Temporal lobe (tissue), 4 donors: ENCODE measurements at places on chromosomes 2 and 18. TPM values are rescaled to one million over a fixed set of nuclear protein-coding genes. Genes with fewer than 3 reads are reported as not detected.

Gene SKA1
- total RNA-seq, result 2.0 TPM

Gene FOXI3
- 0.25 TPM for total RNA-seq

Gene NEU2
- not detected for total RNA-seq

Gene PCARE
- total RNA-seq, result under 0.01 TPM

Gene ACTG2
- total RNA-seq, result 0.98 TPM

Gene HMSD
- 0.25 TPM for total RNA-seq

Gene UGT1A7
- not detected for total RNA-seq

Gene RGPD4
- 0.25 TPM for total RNA-seq

Gene RBM45
- total RNA-seq, result 13.5 TPM

Gene AP1S3
- 3.2 TPM for total RNA-seq

Gene TRABD2A
- total RNA-seq, result under 0.01 TPM

Gene SPC25
- 5.4 TPM for total RNA-seq

Gene EIF4E2
- total RNA-seq, result 30.5 TPM

Gene C18orf54
- 11.8 TPM for total RNA-seq

Gene CHST10
- total RNA-seq, result 75.5 TPM

Gene HOXD13
- not detected for total RNA-seq

Gene TYMS
- 5.2 TPM for total RNA-seq

Gene MFF
- total RNA-seq, result 81.9 TPM

Gene DPP10
- 50.9 TPM for total RNA-seq

Gene CCDC74B
- 4.7 TPM for total RNA-seq

Gene MC2R
- total RNA-seq, result not detected

Gene EVA1A
- total RNA-seq, result 0.98 TPM

Gene PLEKHB2
- total RNA-seq, result 122 TPM

Gene CMPK2
- 7.9 TPM for total RNA-seq

Gene CYP27A1
- total RNA-seq, result 4.4 TPM

Gene SAG
- not detected for total RNA-seq

Gene IKZF2
- total RNA-seq, result 8.1 TPM

Gene TLX2
- not detected for total RNA-seq

Gene LTBP1
- 30.7 TPM for total RNA-seq

Gene PRKAG3
- total RNA-seq, result not detected

Gene AKAIN1
- 2.5 TPM for total RNA-seq

Gene RAB6D
- 0.98 TPM for total RNA-seq

Gene LIMS3
- 1.2 TPM for total RNA-seq

Gene C2orf78
- total RNA-seq, result not detected

Gene ZNF804A
- total RNA-seq, result 18.4 TPM

Gene TUBA4B
- not detected for total RNA-seq

Gene RNU2-63P
- total RNA-seq, result not detected

Gene NAT8
- not detected for total RNA-seq

Gene MTIF2
- total RNA-seq, result 17.2 TPM

Gene CREG2
- total RNA-seq, result 8.1 TPM
